ENCODE measurements at places on chromosomes 6 and 20.
A peak's percentile ranks its signal among the peaks of the same experiment; 100 is the strongest.

GRCh38 chr6:5172897-5173474, 87.8 kb downstream of the LYRM4 start:
- DNase-seq: no peak

DNA sequence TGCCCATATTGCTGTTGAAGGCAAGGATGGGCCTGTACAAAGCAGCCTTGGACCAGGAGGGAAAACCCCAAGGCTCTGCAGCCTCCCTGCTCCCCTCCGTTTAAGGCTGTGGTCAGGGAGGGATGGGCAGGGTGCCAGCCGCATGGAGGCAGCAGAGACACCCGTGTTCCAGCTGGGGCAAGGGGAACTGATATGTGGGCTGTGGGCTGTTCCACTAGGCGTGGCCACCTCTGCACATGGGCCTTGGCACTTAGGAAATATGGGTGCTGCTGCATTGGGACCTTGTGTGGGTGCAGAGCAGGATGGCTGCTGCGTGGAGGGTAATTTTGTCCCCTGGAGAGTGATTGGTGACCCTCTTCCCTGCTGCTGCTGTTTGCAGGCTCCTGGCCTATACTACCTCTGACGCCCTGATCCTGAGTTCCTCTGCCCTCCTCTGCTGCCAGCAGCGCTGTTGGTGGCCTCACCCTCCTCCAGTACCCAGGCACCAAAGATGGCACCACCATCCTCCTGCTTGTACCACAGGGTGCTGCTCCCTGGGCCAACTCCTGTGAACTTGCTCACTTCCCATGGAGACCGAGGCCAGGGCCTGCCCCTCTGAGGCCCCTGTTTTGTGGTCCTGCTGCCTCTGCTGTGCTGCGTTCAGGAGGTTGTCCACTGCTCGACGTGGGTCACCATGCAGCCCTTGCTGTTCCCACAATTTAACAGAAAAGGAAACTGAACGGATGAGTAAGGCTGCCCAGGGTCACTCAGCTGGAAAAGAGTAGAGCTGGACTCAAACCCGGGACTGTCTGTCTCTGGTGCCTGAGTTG, 35.3 kb downstream of the PANK2 start:
- DNase-seq: no peak

DNA sequence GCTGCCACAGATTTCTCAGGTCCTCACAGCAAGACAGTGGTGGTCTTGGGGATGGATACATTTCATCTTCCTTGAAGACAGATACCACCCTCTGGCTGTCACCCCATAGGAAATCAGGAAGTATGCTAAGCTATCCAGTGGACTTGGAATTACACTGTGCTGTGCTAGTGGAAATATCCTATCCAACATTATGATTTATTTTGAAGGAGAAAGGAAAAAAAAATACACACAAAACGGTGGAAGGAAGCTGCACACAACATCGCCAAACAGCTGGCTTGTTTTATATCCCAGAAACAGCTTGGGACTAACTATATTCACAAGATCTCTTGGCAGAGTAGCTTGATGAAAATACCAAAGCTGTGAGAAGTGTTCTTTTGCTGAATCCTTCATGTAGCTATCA, 257.6 kb downstream of the LAMA2 start:
- DNase-seq: no peak

DNA sequence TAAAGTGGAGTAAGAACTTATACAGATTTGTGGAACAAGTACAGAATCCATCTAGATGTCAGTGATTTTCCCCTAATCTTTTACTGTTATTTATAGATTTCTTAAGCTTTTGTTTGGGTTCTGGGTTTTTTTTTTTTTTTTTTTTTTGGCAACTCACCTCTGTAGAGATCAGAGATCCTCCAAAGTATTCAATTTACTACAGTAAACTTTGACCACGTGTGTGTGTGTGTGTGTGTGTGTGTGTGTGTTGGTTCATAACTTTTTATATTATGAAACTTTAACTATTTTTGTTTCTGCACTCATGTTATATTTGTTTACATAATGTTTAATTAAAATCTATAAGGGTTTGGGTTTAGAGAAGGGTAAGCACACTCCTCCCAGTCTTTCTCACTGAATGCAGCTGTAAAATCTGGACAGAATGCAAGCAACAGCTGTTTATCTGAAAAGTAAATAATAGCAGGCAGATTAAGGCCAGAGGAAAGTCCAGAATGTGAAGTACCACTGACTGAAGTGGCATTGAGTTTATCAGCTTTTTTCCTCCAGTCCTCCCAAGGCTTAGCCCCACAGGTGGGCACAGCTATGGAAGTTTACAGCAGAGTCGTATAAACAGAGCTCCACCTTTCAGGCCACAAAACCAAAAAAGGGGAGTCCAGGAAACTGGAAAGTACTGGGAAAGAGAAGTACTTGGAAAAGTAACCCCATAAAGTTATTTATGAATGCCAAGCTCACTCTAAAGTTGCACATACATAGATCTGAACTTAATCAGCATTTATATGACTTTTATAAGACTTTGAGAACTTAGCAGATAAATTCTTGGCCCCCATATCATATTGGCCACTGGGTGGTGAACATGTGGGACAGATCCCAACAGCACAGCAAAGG, 43.0 kb upstream of the CD2AP start:
- no peak for DNase-seq

DNA sequence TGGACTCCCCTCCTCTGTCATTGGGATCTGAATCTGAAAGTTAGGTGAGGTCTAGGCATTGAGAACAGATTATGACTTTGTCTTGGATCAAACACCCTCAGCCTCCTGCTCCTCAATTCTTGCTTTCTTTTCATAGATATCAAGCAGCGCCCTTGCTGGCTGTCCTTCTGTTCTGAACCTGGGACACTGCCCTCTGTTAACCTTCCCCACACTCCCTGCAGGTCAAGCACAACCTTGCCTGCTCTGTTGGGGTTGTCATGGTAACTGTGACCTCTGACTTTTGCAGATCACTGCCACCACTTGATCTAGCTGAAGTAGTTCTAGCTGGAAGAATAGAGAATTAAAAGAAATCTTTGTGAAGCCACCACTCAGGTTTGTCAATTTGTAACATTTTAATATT, 16.4 kb upstream of the MICA start:
- no peak for DNase-seq

GRCh38 chr20:17315407-17316231, 88.8 kb downstream of the PCSK2 start:
- DNase-seq: no peak

- peak; percentile 86 for DNase-seq
These were observed 746.6 kb upstream of the ADGRB3 start for GRCh38 chr6:67888546-67888885.

DNA sequence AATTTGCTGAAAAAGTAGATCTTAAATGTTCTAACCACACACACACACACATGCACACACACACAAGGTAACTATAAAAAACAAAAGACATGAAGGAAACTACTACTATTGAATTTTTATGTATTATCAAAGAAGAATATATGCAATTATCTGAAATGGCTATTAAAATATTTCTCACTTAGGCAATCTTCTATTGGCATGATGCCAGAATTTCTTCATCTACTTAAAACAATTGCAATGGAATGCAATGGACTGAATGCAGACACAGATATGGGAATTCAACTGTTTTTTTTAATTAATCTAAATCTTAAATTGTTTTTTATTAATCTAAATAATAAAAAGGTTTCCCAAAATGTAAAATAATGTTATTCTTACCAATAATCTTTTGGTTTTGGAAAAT, 152.6 kb upstream of the SMLR1 start:
- no peak for DNase-seq

DNA sequence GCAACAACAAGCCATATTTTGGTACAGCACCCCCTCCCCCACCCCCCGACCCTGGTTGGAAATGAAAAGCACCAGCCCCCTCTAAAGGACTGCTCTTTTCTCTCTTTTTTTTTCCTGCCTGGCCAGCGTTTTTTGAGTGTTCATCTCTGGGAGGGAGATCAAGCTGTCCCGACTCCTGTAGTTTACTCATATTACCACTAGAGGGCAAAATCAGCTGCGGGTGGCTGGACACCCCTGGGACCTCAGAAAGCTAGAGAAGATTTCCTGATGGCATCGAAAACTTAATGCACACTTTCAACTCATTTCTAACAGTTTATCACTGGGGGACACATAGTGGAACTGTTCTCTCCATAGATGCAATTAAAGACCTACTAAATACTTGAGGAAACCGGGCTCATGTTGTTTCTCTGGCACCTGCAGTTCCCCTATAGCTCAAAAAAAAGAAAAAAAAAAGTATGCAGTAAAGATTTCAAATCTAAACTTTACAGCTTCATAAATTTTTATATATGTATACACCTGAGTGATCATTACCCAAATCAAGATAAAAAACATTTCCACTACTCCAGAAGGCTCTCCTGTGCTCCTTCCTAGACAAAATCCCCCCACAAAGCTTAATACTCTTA, 24.4 kb downstream of the CNBD2 start:
- DNase-seq: peak; percentile 78

DNA sequence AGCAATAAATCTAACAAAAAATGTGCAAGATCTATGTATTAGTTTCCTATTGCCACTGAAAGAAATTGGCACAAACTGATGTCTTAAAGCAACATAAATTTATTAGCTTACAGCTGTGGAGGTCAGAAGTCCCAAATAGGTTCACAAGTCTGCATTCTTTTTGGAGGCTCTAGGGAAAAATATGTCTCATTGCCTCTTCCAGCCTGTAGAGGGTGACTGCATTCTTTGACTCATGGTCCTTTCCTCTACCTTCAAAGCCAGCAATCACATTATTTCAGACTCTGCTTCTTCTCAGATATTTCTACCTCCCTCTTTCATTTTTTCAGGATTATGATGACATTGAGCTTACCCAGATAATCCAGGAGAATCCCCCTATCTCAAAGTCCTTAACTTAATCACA, 1531.1 kb downstream of the KHDRBS2 start:
- peak; percentile 7 for DNase-seq

DNA sequence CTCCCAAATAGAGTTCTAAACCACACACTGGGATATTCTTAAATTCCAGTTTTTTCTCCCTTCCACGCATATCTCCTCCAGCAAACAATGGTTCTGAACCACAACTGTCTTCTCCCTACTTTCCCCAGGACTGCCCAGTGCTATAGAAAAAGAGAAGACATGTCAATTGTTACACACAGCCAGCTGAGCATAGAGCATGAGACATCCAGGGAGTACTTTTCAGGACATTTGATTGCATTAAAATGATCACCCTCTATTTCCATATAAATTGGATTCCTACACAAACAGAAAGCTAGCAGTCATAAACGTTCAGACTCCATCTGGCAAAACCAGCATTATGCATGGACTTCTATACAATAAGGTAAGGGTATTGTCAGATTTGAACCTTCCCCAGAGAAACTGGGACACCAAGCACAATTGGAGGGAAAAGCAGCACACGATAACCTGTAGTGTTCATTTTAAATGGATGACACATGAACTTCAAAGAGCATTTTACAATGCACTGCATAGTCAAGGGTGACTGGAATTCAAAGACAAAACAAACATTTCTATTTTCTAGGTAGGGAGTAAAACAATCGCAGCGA, 93.1 kb upstream of the HEY2 start:
- no peak for DNase-seq

- peak; percentile 94 for DNase-seq
These were observed 7.7 kb downstream of the LSM14B start for GRCh38 chr20:62129731-62130531.

DNA sequence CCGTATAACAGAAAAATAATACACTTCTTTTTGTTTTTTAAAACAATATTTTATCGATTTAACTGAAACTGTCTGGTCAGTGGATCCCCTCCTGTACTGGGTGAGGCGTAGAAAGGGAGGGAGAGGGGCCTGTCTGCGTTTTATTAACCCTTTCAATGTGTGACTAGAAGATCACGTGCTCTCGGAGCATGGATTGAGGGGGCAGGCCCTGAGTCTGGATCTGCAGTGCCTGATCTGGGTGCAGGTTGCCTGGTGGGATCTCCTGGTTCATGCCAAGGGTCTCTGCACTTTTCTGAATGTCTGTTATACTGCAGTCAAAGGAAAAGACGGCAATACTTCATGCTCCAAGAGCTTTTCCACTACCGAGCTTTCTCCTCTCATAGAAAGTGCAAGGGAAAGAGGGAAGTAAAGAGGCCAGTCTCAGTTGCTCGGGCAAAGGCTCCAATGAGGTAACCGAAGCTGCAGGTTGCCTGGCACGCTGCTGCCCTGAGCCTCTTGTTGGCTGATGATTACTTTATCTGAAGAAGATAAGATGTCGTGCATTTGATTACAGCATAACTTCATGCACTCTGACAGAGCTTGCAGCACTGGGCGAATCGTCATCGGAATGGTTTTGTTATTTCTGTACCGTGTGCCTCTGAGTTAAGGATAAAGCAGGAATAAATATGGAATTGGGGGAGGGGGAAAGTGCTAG, 167.5 kb upstream of the PMEPA1 start:
- DNase-seq: no peak

DNA sequence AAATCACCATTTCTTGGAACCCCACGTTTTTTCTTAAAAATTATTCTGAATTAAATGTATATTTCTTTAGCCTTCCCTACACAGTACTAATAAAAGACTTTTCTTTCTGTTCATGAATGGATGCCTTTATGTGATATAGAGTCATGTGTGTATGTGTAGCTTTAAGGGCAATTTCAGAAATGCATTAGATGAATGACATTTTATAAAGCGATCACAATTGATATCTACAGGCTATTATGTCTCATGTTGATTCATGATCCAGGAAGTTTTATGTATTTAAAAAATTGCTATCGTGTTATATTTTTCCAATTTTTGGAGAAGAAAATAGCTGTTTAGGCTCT, 81.3 kb downstream of the RNF144B start:
- no peak for DNase-seq

- no peak for DNase-seq
These were observed 66.7 kb downstream of the FAM229B start for GRCh38 chr6:112153926-112154607.

- DNase-seq: no peak
These were observed 62.5 kb downstream of the RAMACL start for GRCh38 chr6:166523782-166524559.

- peak; percentile 73 for DNase-seq
These were observed 35.2 kb downstream of the NDUFAF5 start for GRCh38 chr20:13819885-13820645.

DNA sequence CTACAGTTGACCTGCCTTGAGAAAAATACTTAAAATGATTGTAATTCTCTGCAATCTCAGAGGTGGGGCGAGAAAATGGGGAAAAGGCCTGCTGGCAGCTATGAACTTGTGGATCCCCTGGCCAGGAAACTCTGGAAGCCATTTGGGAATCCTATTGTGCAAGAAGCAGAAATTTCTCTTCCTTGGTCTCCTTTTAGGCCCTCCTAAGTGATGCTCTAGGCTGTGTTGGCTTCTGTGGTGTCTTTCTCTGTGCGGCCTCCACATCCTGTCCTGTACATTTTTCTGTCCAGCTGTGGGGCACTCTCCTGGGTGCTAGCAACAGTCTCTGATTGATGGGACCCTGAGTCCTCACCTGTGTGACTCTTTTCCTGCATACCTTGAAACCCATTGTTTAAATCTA, 290.9 kb downstream of the FARS2 start:
- DNase-seq: no peak

DNA sequence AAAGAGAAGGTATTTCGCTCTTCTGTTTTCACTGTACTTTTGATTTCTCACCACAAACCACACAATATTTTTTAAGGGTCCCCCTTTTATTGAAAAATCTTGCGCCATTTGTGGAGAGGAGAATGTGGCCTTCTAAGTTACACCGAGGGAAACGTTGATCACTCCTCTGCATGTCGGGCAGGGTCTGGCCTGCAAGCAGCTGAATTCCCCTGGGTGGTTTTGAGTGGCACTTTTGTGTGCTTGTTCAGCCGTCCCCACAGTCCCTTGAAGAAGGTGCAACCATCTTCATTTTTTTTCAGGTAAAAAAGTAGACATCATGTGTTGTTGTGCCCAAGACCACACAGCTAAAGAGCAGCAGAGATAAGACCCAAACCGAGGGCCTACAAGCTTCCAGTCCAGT, 6.1 kb downstream of the GPR31 start:
- no peak for DNase-seq
